ENCODE measurements at places on chromosomes 7 and 10.

DNA sequence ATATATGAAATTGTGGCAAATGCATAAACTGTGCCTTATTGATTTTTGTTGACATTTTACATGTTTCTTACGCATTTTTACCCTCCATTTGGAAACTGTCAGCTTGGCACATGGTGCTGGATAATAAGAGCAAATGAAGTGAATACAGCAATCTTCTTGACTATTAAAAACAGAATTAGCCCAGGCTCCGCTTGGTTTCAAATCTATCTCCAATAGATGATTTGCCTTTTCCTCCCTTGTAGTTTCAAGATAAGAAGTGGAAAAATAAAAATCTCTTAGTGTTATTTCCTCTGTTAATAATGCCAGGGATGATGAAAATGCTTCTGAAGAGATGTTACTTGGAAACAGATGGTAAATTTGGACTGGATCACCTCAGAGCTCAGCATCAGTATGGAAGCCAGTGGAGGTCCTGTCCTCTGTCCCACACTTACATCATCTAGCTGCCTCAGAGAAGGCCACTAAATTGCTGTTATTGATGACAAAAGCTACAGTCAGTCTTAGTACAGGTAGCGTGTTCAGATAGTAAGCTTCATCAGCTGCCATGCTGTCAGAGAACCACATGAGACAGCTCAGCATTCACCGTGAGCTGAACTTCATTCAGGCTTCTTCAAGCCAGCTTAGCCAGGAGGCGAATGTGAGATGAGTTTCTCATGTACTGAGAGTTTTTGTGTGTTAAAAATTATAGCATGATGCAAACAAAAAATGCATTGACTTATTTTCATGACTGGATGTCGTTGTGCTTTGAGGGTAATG is 246.8 kb downstream of the CELF2 start:
- DNase-seq = no peak

- DNase-seq = no peak
These were observed 129.4 kb downstream of the BMPER start for GRCh38 chr7:34034728-34035127.

GRCh38 chr10:43224321-43224720 is 42.5 kb downstream of the RASGEF1A start:
- no peak for DNase-seq

GRCh38 chr10:10677479-10677878 is 340.2 kb upstream of the CELF2 start:
- no peak for DNase-seq

GRCh38 chr10:60883187-60883586 is 60.8 kb downstream of the RHOBTB1 start:
- no peak for DNase-seq

- no peak for DNase-seq
These were observed 818.8 kb downstream of the GATA3 start for GRCh38 chr10:8873310-8873709.
